Right kidney (tissue), 9 donors: ENCODE measurements at places on chromosomes 7 and 10.

- no peak for DNase-seq
Observed at GRCh38 chr7:55006499-55006898, 12.3 kb upstream of the EGFR start.

DNA sequence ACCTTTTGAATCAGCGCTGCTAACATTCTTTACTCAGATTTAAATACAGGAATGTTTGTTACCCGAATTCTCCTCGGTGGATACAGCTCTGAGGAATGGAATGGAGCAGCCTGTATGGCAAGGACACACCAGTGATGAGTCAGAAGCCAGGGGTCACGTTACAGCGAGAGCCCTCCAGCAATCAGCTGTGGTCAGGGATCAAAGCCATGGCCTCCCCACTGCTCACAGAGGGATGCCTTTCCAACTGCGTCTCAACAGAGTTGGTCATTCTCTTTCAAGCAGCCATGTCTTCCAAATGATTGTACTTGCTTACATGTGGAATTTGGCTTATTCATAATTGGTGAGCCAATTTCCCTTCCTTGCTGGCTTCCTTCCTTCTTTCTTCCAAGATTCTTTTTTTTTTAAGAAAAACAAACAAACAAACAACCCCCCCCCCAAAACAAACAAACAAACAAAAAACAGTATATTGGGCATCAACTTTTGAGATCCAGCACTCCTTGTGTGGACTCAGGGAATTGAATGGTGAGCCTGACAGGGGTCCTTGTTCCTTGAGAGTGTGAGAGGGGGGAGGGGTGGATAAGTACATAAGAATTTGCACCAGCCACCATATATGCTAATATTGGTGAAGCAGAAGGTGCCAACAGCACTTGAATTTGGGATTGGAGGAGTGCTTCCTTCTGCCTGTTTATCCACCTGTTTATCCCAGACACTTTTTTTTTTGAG lies 100.2 kb downstream of the ATXN7L1 start:
- DNase-seq: no peak

- DNase-seq: peak; percentile 87
Observed at GRCh38 chr10:110643653-110644597, at the start of gene RBM20. Gene RBM20, plus strand, starts transcription at chr10:110644336. Its CDS starts 119 bp downstream, at chr10:110644455.

GRCh38 chr7:77565917-77566316 lies 28.8 kb downstream of the PTPN12 start:
- no peak for DNase-seq

- no peak for DNase-seq
Observed at GRCh38 chr10:80411267-80411668, 2.9 kb downstream of the PRXL2A start.

DNA sequence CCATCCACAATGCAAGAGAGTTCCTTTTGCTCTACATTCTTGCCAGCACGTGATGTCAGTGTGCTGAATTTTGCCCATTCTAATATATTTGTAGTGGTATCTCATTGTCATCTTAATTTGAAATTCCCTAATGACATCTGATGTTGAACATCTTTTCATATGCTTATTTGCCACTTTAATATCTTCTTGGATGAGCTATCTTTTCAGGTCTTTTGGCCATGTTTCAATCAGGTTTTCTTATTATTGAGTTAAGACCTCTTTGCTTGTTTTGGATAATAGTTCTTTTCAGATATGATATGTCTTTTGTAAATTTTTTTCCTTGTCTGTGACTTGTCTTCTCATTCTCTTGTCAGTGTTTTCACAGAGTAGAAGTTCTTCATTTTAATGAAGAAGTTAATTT lies 20.4 kb upstream of the FAM3C start:
- DNase-seq: no peak

GRCh38 chr10:106764360-106764759 lies 400.1 kb downstream of the SORCS1 start:
- DNase-seq: no peak

DNA sequence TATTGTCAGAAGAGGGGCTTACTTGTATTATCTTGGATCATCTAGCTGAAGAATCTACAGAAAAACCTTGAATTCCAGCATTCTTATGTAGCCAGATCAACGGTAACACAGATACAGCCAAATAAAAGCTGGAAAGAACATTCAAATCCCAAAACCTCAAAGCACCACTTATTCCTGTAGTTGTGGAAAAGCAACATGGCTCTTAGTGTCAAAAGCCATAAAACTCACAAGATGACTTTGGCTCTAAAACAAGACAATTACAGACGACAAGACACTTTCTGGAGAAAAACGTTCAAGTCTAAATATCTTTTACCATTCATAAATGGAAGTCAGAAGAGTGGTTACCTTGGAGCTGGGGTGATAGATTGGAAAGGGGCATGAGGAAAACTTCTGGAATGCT lies 173.0 kb downstream of the HERPUD2 start:
- DNase-seq: no peak

DNA sequence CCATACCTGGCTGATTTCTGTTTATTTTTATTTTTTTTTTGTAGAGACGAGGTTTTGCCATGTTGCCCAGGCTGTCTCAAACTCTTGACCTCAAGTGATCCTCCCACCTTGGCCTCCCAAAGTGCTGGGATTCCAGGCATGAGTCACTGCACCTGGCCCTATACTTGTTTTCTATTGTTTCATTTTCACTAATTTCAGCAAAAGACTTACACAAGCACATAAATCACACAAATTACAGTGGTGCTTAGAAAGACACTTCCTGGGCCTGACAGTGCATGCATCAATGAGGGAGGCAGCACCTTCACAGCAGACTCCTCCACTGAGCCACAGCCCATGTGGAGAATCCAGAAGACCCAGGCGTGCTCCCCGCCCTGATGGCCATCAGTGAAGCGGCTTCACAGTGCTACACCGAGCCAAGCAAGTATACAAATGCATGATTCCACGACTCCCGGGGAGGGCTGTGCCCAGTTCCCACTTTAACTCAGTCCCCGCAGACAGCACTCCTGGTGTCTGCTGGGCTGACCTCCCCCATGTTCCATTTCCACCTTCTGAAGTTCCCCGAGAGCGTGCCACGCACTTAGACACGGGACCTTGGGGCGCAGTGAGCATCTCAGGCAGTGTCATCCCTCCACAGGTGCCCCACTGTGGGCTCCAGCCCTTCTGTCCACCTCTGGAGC lies 20.6 kb downstream of the PITRM1 start:
- no peak for DNase-seq
